Natural killer cell (primary cell): ENCODE measurements at places on chromosomes 11 and 22.

GRCh38 chr22:19596680-19597398, 72.6 kb upstream of the CLDN5 start:
- peak; percentile 30 for DNase-seq

GRCh38 chr22:47593911-47594311, 831.5 kb downstream of the TBC1D22A start:
- no peak for DNase-seq

- DNase-seq: no peak
Measured at GRCh38 chr11:119589001-119589400, 140.0 kb downstream of the NECTIN1 start.

- DNase-seq: no peak
Measured at GRCh38 chr22:39925909-39926679, 25.2 kb downstream of the GRAP2 start.

- no peak for DNase-seq
Measured at GRCh38 chr11:109960831-109961230, 132.4 kb upstream of the ZC3H12C start.

DNA sequence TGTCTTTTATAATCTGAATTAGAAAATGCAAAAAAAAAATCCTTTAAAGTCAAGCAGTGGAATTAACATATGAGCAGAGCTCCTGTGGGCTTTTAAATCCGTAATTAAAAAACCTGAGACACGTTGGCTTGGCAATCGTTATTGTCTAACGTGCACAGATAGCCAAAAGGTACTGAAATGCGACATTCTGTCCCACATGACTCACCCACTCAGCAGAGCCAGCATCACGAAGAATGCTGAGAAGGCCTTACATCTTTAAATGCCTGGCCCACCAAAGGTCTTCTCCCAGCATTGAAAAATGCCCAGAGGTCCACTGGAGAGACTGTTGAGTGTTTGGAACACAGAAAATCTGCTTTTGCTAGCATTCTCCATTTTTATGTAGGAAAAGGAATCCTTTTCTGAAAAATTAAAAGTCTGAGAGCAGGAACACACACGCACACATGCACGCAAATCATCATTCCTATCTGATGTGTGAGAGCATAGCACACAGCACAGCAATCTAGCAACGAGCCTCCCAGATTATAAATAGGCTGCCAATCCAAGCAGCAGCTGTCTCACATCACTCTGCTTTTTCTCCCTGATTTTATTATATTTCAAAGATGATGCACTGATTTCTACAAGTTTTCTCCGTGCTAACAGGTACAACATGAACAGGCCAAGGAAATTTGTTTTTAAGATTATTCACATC, 94.5 kb downstream of the PHF21A start:
- DNase-seq: no peak

DNA sequence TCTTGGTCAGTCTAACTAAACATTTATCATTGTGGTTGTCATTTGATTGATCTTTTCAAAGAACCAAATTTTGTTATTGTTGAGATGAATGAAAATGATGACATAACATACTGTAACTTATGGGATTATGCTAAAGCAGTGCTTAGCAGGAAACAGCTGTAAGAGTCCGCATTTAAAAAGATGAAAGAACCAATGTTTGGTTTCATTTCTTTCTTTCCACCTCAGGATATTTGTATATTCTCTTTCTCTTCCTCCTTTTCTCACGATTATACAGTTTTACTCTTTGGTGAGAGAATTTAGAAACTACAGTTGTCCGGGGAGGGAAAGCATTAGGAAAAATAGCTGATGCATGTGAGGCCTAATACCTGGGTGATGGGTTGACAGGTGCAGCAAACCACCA, 23.1 kb downstream of the PIH1D2 start:
- no peak for DNase-seq

DNA sequence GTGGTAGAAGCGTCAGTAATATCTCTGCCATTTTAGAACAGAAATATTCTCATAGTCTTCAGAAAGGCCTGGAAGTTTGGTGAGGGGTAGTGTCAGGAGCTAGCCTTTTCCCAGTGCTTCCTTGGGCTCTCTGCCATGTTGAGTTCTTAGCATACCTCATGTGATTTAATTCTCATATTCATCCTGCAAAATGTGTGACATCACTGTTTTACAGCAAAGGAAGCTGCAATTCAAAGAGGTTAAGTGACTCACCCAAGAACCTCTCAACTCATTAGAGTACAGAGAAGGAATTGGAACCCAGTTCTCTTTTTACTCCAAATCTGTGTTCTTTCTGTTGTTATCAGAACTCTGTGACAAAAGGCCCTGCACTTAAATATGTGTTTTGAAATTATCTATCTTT, 72.1 kb downstream of the RNF169 start:
- DNase-seq: no peak

GRCh38 chr22:28004021-28004420, 85.0 kb upstream of the PITPNB start:
- DNase-seq: no peak

GRCh38 chr11:2577991-2578928, 121.5 kb downstream of the KCNQ1OT1 start:
- peak; percentile 13 for DNase-seq

- no peak for DNase-seq
Measured at GRCh38 chr22:27309697-27310096, 491.9 kb downstream of the MN1 start.

GRCh38 chr11:19651653-19652052, 61.0 kb upstream of the NAV2 start:
- no peak for DNase-seq

GRCh38 chr11:44624761-44625221, 59.3 kb downstream of the CD82 start:
- DNase-seq: no peak

DNA sequence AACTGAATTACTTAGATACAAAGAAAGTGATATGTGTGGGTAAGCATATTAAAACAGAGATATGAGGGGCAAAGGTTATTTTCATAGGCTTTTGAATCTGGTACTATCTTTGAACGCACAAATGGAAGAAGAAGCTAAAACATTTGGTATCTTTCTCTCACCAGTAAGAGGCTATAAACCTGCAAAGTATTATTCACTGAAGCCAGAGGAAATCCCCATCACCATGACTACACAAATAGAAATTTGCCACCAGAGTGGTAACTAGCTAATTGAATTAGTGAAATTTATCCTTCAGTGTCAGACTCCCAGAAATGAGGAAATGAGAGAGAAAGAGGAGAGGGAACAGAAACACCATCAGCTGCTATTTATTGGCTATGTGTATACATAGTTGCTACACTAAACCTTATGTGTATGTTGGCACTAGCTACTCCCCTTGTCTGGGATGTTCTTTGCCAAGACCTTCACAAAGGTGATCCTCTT, 503.4 kb downstream of the DLG2 start:
- no peak for DNase-seq

DNA sequence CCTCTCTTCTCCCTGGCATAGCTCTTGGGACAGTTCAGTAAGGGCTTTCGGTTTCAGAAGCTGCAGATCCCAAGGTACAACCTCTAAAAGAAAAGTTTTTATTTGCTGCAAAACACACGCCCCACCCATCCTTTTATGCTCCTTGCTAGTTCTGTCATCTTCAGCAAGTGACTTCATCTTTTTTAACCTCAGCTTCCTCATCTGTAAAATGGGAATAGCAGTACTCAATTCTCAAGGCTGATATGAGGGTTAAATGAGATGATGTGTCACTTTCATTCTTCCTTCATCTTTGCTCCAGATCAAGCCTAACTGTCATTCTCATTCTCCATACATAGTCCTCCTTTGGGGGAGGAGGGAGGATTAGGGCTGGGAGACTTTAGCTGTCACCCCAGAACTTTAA, 90.0 kb upstream of the ALX4 start:
- DNase-seq: no peak

DNA sequence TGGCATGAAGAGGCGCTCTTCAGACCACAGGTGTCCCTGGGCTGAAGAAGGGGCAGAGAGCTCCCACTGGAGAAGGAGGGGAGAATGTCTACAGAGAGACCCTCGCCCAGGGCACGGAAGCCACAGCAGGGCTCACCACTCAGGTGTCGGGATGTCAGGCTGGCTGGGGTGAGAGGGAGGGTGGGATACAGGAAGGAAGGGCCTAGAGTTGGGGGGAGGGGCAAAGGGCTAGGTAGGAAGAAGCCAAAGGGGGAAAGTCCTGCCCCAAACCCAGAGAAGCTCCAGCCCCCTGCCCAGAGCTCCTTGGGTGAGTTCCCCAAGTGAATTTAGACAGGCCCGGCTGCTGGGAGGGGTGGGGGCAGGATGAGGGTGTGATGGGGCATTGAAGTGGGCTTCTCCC, 232.0 kb downstream of the CEP164 start:
- no peak for DNase-seq

GRCh38 chr11:36469063-36469462, 41.0 kb downstream of the TRAF6 start:
- DNase-seq: peak; percentile 48

DNA sequence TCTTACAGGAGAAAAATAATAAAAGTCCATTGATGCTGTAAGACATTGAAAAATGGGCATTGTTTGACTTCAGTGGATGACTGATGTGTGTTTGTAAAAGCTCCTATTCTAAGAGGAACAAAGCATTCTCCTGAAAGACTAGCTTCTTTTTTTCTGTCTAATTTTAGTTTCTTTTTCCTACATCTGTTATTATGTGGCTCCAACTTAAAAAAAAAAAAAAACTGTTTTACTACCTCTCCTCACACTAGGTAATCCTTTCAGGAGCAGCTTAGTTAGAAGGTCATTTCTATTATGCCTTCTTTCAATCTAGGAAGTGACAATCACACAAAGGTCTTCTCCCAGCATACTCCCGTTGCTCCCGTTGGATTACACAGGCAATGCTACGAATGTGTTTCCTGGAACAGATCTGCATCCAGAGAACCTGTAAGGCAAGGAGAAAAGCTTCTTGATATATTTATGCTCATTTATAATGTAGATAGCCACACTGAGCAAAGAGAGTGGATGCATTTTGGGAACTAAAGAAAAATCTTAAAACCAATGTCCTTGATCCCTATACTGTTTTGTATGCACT, 595.1 kb upstream of the CCDC179 start:
- no peak for DNase-seq

DNA sequence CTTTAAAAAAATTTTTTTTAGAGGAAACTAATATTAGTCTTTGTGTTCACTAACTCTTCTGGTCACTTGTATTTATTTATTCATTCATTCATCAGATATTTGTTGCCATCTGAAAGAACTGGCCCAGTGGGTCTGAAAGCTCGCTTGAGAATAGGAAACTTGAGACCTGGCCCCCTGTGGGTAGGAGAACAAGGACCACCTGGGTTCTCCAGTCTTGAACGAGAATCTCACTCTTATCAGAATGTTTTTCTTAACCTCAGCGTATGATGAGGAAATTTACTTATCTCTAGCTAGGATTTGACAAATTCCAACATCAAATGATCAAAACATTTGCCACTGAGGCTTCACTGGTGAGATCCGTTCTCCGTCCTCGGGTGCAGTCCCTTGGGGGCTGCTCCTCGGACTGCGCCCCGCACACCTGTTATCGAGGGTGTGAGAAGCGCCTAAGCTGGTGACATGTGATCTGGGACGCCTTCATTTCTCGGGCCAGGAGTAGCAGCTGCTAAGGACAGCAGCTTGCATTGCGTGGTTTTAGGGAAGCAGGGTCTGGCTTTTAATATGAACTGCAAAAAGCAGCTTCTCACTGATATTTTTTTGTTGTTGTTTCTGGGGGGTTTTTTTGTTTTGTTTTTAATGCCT, 6.3 kb downstream of the C22orf31 start:
- no peak for DNase-seq

GRCh38 chr11:26688701-26689100, 33.2 kb downstream of the SLC5A12 start:
- DNase-seq: no peak

- no peak for DNase-seq
Measured at GRCh38 chr11:645536-645935, 8.5 kb downstream of the DRD4 start.

GRCh38 chr11:74956397-74957015, 7.4 kb downstream of the SPCS2 start:
- no peak for DNase-seq

GRCh38 chr11:128726458-128727139, 32.7 kb downstream of the FLI1 start:
- no peak for DNase-seq

- DNase-seq: no peak
Measured at GRCh38 chr22:49703990-49704344, 123.7 kb downstream of the BRD1 start.

GRCh38 chr11:126049159-126049558, 13.5 kb downstream of the CDON start:
- DNase-seq: no peak

- no peak for DNase-seq
Measured at GRCh38 chr11:34379539-34379938, 21.7 kb upstream of the ABTB2 start.

DNA sequence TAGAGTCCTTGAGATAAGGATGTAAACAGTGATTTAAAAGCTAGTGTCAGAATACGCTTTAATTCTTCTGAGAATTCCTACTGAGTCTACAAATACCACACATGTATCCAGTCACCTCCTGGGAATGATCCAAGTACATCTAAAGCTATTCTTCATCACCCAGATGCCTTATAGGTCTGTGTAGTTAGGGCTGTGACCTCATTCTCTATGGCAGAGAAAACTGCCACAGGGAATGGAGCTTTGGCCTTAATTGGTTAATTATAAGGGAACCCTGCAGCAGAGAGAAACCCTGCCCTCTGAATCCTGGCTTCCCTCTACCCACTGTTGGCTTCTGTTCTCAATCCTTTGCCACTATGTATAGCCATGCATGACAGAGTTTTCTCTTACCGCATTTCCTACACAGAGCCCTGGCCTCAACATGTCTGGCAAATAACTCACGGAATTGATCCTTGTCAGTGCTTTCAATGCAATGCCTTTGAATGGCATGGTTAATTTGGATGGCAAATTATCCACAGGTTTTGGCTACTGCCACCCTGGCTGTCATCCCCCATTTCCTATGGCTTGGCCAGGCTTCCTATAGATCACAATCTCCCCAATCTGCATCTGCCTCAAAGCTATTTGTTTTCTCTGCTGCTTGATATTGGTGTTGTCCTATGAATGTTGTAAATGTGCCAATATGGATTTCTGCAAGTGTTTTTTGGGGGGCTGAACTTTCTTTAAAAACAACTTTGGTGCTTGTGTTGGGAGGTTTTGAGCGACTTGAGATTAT, 2.9 kb downstream of the DIXDC1 start:
- DNase-seq: no peak

- DNase-seq: no peak
Measured at GRCh38 chr11:92707173-92707619, 262.3 kb upstream of the MTNR1B start.

DNA sequence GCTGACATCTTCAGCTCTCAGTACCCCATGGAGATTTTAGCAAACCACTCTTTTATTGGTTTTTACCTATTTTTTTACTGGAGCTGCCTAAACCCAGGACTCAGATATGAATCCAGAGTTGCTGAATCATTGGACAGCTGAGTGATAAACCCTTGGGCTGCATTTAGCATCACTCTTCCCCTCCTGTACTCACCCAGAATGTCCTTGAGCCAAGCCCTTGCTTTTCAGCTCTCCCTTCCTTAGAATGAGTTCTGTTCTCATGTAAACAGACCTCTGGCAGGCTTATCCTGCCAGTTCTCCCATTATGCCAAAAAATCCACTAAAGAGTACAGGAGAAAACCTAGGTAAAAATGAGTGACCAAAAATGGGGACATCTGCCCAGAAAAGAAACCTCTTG, 200.1 kb upstream of the POU2AF2 start:
- no peak for DNase-seq
